ENCODE measurements at places on chromosomes 13 and 19. TPM values are rescaled to one million over a fixed set of nuclear protein-coding genes. Genes with fewer than 3 reads are reported as not detected.

GRCh38 chr19:34767951-34768350 is 5.1 kb downstream of the ZNF599 start:
- no peak for DNase-seq

GRCh38 chr13:90416938-90417337 is 930.5 kb upstream of the MIR17HG start:
- no peak for DNase-seq

- no peak for DNase-seq
Observed at GRCh38 chr13:47588676-47589075, 412.4 kb downstream of the SUCLA2 start.

- DNase-seq = no peak
Observed at GRCh38 chr13:70405266-70405665, 297.0 kb upstream of the KLHL1 start.

DNA sequence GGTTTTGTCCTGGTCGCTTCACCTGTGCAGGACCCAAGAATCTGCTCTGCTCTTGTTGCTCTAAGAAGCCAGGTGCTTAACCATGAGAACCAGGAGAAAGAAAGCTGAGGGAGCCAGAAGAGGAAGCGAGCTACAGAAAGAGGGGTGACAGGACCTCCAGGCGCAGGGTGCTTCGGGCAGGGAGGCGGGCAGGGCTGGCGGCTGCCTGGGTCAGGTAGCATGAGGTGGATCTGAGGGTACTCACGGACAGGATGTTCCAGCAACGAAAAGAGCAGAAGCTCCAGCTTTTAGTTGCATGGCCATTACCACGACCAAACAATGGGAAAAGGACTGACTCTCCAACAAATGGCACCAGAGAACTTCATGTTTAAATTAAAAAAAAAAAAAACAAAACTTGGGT is 59.9 kb downstream of the ZNF724 start:
- no peak for DNase-seq

DNA sequence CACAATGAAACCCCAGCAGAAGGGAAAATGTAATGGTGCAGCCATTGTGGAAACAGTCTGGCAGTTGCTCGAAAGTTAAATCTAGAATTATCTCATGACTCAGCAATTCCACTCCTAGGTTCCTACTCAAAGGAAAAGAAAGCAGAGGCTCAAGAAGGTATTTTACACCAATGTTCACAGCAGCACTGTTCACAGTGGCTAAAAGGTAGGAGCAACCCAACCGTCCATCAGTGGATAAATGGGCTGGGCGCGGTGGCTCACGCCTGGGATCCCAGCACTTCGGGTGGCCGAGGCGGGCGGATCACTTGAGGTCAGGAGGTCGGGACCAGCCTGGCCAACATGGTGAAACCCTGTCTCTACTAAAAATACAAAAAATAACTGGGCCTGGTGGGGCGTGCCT is 25.9 kb downstream of the ZFR2 start:
- DNase-seq = no peak

GRCh38 chr19:30665449-30665848 is 293.3 kb downstream of the ZNF536 start:
- no peak for DNase-seq

GRCh38 chr13:33690354-33690753 is 127.6 kb upstream of the RFC3 start:
- no peak for DNase-seq

DNA sequence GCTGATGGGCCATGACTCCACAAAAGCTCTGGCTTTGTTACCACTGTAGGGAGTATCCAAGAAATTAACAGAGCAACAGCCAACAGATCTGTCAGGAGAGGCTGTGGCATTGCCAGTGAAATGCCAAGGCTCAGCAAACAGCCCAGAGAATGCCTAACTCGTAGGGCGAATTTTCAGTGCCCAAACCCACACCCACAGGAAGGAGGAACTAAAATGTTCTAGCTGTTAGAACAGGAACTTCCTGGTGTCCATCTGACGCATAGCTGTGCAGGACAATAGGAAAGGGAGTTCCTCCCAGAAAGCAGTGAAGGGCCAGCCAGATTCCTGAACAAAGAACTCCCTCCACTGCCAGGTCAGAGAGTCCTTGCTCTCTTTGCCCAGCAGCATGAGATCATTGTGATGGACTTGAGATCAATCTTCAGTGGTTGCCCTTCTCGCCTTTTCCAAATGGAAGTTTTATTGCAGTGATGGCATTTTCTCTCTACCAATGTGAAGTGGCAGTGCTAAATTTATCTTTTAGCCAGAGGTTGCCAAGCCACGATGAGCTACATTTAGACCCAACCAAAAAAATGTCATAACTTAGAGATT is 224.2 kb upstream of the STARD13 start:
- DNase-seq = no peak

DNA sequence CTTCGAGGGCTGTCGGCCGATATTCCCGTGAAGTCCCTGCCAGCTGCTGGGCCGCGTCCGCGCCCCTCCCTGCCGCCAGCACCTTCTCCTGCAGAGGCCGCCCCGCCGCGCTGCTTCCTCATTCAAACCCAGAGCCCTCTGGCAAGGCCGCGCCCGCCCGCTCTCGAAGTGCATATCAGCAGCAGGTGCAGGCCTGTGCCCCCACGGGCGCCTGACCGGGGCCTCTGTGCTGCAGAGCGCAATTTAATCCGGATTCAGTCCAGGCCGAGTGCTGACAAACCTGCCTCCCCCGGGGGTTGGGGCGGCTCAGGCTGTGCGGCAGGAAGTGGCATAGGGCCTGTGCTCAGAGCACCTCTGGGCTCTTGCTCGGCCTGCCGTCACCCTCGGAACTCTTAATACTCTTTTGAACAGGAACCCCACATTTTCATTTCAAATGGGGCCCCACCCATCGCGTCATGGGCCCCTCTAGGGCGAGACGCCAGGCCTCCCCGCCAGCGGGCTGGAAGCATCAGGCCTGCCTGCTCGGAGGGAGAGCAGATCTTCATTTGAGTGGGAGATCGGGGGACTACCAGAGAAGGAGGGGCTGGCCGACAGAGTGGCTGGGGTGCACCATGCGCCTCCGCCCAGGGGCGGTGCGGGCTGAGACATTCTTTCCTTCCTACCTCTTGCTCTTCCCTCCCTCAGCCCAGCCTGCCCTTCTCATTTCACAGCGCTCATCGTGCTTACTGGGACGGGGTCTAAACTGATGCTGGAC is 125.7 kb downstream of the TNFRSF19 start:
- no peak for DNase-seq

GRCh38 chr13:68745502-68745901 is 1362.1 kb upstream of the ATXN8OS start:
- DNase-seq = no peak

- no peak for DNase-seq
Observed at GRCh38 chr19:4069331-4069959, 2.7 kb upstream of the ZBTB7A start.

DNA sequence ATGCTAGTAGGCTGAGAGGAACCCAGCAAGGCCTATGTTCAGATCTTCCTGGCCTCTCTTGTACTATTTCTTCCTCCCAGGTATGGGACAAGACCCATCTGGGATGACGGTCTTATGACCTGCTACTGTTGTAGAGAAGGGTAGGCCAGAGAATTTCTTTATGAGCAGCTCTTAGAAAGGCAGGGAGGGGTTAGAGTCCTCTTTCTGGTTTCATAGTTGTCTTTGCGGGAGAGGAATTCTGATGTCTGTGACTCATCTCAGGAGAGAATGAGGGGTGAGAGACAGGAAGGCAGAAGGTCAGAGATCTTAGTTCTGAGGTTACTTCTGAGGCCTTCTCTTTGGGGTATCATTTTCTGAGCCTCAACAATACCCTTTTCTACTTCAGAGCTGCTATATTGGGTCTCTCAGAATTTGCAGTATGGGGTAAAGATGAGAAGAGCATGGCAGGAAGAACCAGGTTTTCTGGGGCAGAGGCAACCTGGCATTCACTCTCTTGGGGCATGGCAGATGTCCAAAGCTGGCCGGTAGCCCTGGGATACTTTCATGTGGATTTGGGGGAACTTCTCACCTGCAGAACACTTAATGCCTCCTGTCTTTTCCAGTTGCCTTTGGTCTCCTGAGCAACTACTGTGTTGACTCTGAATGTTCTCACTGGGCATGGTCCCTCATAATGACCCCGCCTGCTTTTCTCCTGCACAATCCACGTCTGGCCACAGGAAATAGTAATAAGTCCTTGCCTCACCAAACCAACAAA is 154.4 kb downstream of the GGACT start:
- no peak for DNase-seq

- DNase-seq = no peak
Observed at GRCh38 chr13:31020996-31021395, 88.5 kb downstream of the TEX26 start.

- no peak for DNase-seq
Observed at GRCh38 chr13:78620936-78621470, 17.7 kb upstream of the POU4F1 start.

- no peak for DNase-seq
Observed at GRCh38 chr19:15439078-15439799, 10.5 kb downstream of the WIZ start.

DNA sequence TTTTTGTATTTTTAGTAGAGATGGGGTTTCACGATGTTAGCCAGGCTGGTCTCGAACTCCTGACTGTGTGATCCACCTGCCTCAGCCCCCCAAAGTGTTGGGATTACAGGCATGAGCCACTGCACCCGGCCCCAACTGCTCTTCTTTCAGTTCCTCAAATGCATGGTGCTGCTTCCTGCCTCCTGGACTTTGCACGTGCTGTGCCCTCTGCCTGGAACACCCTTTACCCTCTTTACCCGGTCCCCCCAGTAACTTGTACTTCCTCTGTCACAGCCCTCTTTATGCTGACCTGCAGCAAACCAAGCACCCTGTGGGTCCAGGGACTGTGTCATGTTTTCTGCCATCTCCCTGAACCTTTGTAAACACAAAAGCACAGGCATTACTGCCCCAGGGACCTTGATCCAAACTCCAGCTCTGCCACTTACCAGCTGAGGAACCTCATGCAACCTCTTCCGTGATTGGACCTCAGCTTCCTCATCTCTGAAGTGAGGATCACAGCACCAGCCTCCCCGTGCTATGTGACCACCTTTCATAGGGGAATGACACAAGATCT is 3.8 kb downstream of the BLVRB start:
- no peak for DNase-seq

DNA sequence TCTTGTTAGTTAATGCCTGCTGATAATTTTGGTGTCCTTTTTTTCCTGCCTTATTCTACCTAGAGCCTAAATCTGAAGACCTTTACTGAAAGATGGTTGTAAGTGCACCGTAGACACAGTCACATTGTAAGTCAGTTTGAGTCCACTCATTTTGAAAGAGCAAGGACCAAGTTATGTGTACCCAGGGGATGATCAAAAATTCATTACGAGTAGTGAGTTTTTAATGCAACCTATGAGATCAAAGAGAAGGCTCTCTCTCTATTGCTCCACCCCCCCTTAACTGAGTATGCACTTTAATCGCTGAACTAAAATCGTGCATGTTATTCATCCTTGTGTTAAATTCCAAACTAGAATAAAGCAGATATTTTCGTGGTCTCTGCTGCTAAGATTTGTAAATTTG is 1.8 kb downstream of the RAP2A start:
- no peak for DNase-seq

DNA sequence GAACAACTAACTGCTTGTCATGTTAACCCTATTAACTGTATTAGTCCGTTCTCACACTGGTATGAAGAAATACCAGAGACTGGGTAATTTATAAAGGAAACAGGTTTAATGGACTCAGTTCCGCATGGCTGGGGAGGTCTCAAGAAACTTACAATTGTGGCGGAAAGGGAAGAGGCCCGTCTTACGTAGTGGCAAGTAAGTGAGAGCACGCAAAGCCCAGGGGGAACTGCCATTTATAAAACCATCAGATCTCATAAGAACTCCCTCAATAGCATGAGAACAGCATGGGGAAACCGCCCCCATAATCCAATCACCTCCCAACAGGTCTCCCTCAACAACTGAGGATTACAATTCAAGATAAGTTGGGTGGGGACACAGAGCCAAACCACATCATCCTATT is 34.7 kb downstream of the PHF11 start:
- no peak for DNase-seq

- DNase-seq = no peak
Observed at GRCh38 chr13:64553411-64554129, 2676.6 kb downstream of the PCDH9 start.

DNA sequence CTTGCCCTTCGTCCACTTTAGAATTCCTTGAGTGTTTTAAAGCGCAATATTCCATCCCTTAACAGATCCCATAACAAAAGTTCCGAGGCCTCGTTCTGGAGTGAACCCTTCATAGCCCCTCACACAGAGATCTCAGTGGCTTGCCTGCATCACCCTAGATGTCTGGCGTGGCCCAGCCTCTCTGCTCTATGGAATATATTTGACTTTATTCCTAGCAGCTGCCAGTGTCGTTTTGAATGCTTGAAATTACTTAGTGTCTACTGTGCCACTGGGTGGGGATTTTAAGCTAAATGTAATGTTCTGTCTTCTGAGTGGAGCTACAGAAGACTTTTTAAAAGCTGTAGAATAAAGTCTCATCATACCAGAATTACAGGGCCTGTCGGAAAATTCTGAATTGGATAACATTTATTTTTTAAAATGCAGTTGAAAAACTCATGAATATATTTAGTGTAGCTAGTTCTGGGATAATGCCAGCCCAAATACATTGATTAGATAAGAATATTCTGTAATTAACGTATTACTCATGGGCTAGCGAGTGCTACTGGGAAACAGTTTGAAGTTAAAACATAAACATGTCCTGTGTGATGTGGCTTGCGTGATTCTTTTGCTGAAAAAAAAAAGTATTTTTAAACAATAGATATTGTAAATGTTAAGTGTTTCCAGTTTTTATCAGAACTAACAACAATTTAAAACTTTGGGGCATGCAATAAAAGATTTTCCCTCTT is 111.8 kb downstream of the ESD start:
- no peak for DNase-seq

GRCh38 chr13:113832205-113832604 is 31.7 kb downstream of the GAS6 start:
- no peak for DNase-seq

GRCh38 chr13:28027607-28028364 is 39.3 kb upstream of the URAD start:
- DNase-seq = no peak

ICAM1 gene
- 4.0 TPM for total RNA-seq

FDX2 gene
- total RNA-seq = 27.0 TPM

CEACAM7 gene
- not detected for total RNA-seq

MVB12A gene
- total RNA-seq = 37.9 TPM

PEG3 gene
- not detected for total RNA-seq

SHISA2 gene
- total RNA-seq = 23.8 TPM

GPR12 gene
- 0.15 TPM for total RNA-seq

IL27RA gene
- total RNA-seq = 15.1 TPM

EBI3 gene
- total RNA-seq = 1.1 TPM

NRTN gene
- total RNA-seq = 5.3 TPM

IGSF23 gene
- not detected for total RNA-seq
